Activated T-cell treated with anti-CD3 and anti-CD28 coated beads for 24 hours (primary cell): ENCODE measurements at places on chromosomes 16 and 17.

DNA sequence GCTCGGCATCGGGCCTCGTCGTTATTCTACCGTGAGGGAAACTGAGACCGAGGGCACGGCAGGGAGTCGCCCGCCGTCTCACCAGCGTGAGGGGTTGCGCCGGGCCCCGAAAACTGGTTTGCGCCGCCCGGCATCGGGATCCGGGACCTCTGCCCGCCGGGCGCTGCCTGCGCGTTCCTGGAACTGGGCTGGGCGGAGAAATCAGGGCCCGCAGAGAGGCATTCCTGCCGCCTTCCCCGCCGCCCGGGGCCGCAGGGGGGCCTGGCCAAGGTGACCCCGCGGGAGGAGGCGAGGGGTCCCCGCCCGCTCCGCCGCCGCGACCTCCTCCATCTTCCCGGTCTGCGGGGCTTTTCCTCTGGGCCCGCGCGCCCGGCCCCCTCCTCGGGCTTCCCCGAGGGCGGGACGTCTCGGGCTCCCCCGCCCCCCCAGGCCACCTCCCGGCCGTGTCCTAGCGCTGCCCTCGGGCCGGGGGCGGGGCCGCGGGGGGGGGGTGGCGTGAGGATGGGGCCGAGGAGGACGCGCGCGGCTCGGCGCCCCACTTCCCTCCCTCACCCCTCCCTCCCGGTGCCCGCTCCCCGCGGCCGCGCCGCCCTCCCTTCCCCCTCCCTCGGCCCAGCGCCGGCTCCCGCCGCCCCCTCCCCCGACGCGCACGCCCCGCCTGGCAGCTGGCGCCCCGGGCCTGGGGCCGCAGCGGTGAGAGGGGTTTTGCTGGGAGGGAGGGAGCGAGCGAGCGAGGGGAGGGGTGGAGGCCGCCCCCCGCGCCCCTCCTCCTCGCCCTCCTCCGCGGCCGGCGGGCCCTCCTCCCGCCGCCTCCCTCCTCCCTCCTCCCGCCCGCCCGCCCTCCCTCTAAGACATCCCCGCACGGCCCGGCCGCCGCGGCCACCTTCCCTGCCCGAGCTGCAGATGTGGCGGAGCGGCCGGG is at the start of gene GLIS2:
Gene GLIS2, plus strand, starts transcription at position 882 of the 922 bp plus-strand sequence. CDS start 16,214 bp downstream, outside the sequence.
- DNase-seq, result no peak

DNA sequence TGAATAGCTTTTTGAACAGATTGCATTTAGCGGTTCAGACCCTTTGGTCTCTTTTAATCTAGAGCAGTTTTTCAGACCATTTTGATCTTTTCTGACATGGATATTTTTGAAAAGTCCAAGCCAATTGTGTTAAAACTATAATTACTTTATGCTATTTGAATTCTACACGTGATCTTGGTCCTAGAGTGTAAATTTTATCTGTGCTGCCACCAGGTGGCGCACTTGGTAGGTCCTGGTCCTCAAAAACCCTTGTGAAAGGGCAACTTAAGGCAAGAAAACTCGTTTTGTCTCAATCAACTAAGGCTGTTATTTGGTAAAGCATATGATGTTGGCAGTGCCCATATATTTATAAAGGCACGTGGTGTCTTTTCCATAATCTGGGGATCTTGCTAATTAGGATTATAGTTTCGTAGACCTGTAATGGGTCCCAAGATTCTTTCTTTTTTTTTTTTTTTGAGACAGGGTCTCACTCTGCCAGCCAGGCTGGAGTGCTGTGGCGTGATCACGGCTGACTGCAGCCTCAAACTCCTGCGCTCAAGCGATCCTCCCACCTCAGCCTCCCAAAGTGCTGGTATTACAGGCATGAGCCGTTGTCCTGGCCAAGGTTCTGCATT is 43.9 kb upstream of the TEX2 start:
- DNase-seq, result peak; percentile 52

DNA sequence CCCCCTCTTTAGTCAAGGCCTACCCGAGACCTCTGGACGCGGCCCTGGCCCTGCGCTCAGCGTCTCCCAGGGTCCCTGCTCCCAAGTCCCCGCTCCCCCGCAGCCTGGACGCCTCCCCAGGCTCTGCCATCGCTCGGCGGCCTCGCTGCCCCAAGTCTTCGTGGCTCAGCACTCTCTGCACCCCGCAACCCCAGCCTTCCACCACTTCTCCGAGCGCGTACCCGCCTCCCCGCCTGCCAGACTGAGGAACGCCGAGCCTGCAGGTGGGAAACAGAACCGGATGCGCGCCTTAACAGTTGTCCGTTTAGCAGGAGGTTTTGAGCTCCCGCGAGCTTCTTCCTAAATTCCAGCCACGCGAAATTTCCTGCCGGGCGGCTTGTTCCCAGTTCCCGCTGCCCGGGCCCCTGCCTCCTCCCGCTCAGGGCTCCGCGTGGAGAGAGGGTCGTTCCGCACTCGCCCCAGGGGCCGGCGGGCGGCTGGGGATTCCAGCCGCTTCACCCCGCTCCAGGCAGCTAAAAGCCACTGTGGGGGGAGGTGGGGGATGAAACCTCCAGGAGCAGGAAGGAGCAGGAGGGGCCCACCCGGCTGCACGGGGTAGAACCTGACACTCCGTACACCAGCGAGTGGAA is 87.7 kb downstream of the KCNJ12 start:
- DNase-seq, result no peak

DNA sequence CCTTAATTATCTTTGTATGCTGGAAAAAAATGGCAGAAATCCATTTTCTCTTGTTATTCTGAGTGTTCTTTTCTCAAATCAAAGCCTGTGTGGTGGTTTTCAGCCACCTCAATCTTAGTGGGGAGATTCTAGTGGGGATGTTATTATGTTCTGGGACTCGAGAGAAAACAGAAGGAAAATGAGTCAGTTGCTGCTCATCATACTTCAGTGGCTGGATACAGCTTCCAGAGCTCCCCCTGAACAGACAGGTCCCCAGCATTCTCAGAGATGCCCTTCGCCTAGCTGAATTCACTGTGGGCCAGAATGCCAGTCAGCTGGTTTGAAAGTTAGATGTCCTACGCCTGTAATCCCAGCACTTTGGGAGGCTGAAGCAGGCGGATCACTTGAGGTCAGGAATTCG is 8.5 kb downstream of the ST6GALNAC1 start:
- no peak for DNase-seq

DNA sequence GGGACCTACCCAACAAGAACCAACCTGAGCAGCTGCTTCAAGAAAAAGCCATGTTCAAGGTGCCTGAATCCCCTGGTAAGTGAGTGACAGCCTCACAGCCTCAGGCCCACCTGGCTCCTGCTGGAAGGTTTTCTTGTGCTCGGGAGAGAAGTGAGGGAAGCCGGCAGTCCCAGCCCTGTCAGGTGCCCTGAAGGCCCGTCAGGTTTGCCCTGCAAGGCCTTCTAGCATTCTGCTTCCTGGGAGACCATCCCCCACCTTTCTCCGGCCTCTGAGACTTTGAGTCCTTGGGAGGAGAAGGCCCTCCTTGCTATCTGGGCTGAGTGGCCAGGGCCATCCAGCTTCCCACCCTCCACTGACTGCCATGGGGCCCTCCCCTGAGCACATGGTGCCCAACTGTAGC is 166.7 kb upstream of the ZNF267 start:
- no peak for DNase-seq

DNA sequence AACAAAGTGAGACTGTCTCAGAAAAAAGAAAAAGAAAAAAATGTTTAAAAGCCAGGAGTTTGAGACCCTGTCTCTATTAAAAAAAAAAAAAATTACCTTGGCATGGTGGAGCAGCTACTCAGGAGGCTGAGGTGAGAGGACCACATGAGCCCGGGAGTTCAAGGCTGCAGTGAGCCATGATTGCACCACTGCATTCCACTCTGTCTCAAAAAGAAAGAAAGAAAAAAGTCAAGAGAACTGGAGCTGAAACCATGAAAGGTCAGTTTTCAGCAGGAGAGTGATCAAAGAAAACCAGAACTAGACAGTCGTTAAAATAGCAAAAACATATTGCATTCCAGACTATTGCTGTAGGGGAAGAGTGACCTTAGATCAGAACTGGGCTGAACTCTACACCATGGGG is 8.8 kb downstream of the QPRT start:
- no peak for DNase-seq

- DNase-seq, result peak; percentile 80
Observed at GRCh38 chr17:7336240-7337175, at the start of gene ACAP1. ACAP1 (plus strand) TSS chr17:7336529; CDS start chr17:7336735, 206 bp downstream.

- no peak for DNase-seq
Observed at GRCh38 chr16:15976929-15977637, 27.7 kb downstream of the ABCC1 start.

- no peak for DNase-seq
Observed at GRCh38 chr17:9195961-9196670, 174.8 kb downstream of the NTN1 start.

DNA sequence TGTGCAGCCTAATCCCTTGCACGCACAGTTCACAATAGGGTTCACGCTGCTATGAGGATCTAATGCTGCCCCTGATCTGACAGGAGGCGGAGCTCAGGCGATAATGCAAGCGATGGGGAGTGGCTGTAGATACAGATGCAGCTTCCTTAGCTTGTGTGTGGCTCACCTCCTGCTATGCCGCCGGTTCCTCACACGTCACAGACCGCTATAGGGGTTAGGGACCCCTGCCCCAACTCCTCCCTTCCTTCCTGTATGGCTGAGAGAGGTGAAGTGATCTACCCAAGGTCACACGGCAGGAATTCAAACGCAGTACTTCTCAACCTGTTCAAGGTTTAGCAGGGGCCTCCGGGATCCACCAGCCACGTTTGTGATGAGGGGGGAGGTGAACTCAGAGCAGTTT is 13.4 kb upstream of the PLLP start:
- no peak for DNase-seq

DNA sequence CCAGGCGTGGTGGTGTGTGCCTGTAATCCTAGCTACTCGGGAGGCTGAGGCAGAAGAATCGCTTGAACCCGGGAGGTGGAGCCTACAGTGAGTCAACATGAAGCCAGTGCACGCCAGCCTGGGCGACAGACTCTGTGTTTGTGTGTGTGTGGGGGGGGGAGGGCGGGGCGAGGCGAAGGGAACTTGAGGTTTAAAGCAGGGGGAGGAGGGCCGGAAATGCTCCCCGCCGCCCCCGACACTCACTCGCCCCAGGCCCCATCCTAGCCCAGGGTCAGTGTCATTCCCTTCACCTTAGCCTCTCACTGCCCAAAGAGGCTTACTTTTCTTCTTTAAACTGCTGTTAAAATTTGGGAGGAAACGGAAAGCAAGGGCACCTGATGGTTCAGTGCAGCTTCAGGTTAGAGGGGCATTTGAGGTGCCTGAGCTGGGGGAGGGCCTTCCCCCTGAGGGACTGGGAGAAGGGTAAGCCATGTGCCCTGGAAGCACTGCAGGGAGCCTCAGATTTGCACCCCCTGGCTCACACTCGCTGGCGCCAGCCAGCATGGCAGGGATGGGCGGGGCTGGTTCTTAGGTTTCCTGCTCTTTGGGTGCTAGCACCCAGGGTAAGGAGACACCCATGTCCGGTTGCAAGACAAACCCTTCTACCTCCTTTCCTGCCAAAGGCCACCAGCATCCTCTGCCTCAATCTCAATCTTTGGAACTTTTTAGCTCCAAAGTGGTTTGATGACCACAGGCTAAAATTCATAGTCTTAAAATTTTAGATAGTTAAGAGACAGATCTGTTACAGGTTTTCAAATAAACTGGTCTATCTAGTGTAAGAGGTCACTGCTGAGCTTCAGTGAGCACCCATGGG is 2.2 kb upstream of the LIMD2 start:
- peak; percentile 63 for DNase-seq

- DNase-seq, result no peak
Observed at GRCh38 chr17:78106211-78106610, 22.3 kb downstream of the TMC6 start.

- DNase-seq, result no peak
Observed at GRCh38 chr17:49365667-49366066, 3.6 kb upstream of the ZNF652 start.

DNA sequence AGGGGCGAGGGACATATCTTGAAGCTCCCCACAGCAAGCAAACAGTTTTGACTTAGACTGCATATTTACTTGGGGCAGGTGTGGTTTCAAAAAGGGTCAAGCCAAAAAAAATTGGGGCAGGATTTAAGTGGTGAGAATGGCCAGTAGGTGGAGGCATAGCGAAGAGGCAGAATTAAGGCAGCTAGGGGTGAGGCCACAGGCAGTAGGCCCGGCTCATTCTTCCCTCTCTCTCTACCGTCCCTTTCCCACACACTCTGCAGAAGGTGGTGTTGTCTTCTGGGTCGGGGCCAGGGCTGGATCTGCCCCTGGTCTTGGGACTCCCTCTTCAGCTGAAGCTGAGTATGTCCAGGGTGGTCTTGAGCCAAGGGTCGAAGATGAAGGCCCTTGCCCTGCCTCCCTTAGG is 2.6 kb downstream of the SHBG start:
- no peak for DNase-seq

- DNase-seq, result no peak
Observed at GRCh38 chr17:39935909-39936308, 8.4 kb downstream of the LRRC3C start.

GRCh38 chr16:22318690-22319358 is 21.6 kb downstream of the POLR3E start:
- peak; percentile 46 for DNase-seq

- no peak for DNase-seq
Observed at GRCh38 chr17:9329251-9329921, 246.2 kb downstream of the STX8 start.

DNA sequence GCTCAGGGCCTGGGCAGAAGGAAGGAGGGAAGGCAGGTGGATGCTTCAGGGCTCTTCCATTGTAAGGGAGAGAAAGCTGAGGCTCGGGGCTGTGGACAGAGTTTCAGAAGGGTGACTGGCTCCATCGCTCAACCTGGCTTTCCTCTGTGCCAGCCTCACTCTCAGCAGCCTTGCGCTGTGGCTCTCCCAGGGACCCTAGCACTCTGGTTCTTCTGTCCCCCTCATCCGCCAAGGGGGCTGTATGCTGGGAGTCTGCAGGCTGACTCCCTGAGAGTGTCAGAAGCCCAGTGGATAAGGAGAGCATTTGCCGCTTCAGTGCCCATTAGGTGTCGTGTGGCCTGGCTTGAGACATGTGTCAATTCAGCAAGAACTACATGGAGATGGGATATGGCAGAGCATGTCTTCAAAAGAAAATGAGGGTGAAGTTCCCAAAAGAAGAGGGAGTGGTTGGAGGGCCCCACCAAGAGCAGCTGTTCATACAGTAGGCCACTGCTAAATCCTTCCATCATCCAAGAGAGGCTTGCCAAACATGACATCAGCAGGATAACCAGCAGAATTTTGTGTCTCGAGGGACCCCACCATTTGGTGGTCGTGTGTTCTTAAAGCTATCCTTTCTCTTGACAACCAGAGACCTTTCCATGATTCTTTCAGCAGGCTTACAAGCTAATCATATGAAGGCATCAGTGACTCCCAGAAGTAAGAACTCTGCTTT is 148.2 kb downstream of the IRX5 start:
- DNase-seq, result no peak

- DNase-seq, result no peak
Observed at GRCh38 chr16:30430428-30430970, 669 bp upstream of the DCTPP1 start.

GRCh38 chr16:82636485-82636884 is 9.7 kb downstream of the CDH13 start:
- no peak for DNase-seq

- peak; percentile 23 for DNase-seq
Observed at GRCh38 chr16:27972500-27972899, 91.0 kb downstream of the GSG1L start.

GRCh38 chr16:705431-706188 is at the start of gene FBXL16:
FBXL16 (minus strand) TSS chr16:705801; CDS start chr16:697405, 8,396 bp downstream.
- DNase-seq, result no peak
